Stimulated activated CD4-positive, alpha-beta T cell treated with anti-CD3 and anti-CD28 coated beads, Interleukin-2, amount 100 ng/mL, for 4 hours (primary cell): ENCODE measurements at places on chromosomes 7 and 10.
A peak's percentile ranks its signal among the peaks of the same experiment; 100 is the strongest.

- DNase-seq = no peak
Observed at GRCh38 chr10:119702583-119702982, 23.3 kb upstream of the INPP5F start.

GRCh38 chr7:124255041-124255655, 222.3 kb upstream of the TMEM229A start:
- no peak for DNase-seq

GRCh38 chr10:102919992-102920739, 2.1 kb downstream of the CNNM2 start:
- no peak for DNase-seq

DNA sequence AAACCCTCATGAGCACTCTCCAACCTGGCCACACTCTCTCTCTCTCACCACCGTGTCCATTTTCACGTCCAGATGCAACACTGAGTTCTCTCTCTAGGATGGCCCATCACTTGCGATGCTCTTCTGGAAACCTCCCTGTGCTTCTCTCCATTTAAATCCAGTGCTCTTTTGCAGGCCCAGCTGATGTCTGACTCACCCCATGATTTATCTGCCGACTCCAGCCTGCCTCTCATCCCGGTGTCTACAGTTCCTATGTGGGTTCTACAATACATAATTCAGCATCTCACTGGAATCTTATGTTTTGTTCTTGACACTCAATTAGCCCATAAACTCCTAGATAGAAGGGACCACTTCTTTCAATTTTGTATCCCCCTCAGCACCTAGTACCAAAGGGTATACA, 5.0 kb downstream of the TPK1 start:
- DNase-seq = no peak

DNA sequence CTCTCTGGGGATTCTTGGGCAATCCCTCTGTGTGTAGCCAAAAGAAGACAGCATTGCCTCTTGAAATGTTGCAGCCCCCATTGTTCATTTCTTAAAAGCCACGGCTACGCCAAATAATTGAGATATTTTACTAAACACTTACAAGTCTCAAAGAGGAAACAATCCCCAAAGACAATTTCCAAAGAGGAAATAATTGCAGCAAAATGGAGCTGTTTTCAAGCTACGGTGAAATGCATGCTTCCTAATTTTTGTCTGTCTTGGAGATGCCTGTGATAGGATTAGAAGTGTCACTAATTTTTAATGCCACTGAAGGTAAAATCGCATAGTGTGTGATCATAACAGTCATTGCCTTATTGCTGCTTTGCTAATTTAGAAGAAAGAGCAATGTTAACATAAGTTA, 72.9 kb upstream of the NAMPT start:
- no peak for DNase-seq

DNA sequence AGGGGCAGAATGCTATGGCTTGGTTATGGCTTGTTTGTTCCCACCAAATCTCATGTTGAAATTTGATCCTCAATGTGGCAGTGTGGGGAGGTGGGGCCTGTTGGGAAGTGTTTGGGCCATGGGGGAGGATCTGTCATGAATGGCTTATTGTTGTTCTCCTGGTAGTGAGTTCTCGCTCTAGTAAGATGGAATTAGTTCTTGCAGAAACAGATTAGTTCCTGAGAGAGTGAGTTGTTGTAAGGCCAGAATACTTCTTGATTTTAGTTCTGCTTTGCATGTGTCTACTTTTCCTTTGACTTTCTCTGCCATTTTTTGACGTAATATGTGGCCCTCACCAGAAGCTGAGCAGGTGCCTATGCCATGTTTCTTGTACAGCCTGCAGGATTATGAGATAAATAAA, 188.2 kb downstream of the KIF20B start:
- DNase-seq = no peak

DNA sequence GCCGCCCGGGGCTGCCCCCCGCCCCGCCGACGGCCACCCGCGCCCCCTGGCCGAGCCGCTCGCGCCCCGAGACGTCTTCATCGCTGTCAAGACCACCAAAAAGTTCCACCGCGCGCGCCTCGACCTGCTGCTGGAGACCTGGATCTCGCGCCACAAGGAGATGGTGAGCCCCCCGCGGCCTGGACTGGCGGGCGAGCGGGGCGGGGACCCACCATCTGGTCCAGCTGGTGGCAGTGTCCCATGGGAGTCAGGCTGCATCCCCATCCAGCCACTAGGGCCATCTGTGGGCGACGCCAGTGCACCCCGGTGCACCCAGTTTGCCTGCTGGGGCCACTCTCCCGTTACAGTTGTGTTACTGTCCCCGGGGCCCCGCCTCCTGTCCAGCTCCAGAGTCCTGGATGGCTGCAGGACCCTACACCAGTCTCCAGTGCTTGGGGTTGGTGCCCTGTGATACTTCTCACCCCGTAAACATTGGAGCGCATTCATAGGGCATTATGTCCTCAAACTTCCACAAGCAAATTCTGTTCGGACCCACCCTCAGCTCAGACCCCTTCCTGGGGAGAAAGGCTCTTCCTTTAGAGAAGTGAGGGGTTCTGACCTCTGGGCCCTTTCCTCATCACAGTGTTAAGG, 672 bp downstream of the LFNG start:
- no peak for DNase-seq

DNA sequence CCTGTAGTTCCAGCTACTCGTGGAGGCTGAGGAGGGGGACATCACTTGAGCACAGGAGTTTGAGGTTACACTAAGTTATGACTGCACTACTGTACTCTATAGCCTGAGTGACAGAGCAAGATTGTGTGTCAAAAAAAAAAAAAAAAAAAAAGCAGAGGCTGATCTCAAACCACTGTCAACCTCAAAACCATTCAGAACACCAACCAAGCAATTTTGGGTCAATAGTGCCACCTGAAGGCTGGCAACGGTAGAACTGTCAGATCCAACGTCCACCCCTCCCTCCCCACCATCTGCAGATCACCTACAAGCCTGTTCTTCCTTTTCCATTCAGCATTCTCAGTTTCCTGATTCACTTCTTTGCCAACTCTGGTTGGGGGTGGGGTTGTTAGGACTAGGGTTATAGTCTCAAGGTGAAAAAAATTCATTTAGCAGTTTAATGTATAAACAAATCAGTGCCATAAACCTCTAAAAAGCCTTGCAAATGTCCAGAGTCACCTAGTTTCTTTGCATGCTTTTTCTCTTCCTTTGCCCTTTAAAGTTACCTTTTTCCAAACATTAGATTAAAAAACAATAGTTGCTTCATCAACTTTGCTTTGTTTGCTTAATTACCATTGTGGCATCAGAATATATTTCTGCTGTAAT, 2.6 kb downstream of the MRPS33 start:
- DNase-seq = peak; percentile 70

- no peak for DNase-seq
Observed at GRCh38 chr10:29181936-29182335, 106.9 kb upstream of the LYZL1 start.

DNA sequence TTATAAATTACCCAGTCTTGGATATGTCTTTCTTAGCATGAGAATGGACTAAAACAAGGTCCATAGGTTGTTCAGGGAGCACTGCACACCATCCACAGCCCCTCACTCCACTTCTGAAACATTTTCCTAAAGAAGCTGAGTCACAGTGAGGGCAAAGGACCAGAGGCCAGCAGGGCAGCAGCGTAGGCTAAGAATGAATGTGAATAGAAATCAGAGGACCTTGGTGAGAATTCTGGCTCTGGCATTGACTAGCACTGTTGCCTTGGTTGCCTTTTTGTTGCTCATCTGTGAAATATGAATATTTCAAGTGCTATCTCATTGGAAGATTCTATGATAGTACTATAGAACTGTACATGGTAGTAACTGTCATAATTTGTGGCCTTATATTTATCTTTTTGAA, 41.7 kb upstream of the TOMM7 start:
- DNase-seq = no peak

- DNase-seq = no peak
Observed at GRCh38 chr10:120982507-120982906, 131.3 kb downstream of the WDR11 start.
